ENCODE measurements at places on chromosomes 16 and 17. TPM values are rescaled to one million over a fixed set of nuclear protein-coding genes. Genes with fewer than 3 reads are reported as not detected.

Gene ASGR2
- not detected for total RNA-seq

Gene DCXR
- 198 TPM for total RNA-seq

Gene IL21R
- total RNA-seq: 0.55 TPM

- no peak for DNase-seq
Measured at GRCh38 chr17:72822358-72823023, 270.0 kb downstream of the SLC39A11 start.

DNA sequence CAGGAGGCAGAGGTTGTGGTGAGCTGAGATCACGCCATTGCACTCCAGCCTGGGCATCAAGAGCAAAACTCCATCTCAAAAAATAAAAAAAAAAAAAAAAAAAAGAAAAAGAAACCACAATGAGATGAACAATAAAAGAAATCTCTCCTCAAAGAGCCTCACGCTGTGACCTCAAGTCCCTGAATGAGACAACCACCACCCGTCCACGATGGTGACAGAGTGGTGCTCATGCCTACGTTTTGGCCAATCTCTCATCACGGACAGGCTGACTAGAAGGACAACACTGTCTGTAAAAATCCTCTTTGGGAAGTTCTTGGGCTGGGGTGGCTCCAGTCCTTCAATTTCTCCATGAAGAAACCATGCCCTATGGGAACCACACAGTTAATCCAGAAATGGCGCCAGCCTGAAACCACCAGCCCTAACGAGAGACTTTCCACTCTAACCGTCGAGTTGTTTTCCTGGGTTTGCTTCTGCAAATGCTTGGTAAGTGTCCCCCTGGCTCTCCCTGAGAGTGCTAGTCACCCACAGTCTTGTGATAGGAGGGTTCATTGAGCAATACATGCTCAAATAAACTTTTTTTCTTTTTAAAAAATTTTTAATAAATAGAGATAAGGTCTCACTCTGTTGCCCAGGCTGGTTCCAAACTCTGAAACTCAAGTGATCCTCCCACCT, 15.0 kb upstream of the PRSS27 start:
- no peak for DNase-seq

DNA sequence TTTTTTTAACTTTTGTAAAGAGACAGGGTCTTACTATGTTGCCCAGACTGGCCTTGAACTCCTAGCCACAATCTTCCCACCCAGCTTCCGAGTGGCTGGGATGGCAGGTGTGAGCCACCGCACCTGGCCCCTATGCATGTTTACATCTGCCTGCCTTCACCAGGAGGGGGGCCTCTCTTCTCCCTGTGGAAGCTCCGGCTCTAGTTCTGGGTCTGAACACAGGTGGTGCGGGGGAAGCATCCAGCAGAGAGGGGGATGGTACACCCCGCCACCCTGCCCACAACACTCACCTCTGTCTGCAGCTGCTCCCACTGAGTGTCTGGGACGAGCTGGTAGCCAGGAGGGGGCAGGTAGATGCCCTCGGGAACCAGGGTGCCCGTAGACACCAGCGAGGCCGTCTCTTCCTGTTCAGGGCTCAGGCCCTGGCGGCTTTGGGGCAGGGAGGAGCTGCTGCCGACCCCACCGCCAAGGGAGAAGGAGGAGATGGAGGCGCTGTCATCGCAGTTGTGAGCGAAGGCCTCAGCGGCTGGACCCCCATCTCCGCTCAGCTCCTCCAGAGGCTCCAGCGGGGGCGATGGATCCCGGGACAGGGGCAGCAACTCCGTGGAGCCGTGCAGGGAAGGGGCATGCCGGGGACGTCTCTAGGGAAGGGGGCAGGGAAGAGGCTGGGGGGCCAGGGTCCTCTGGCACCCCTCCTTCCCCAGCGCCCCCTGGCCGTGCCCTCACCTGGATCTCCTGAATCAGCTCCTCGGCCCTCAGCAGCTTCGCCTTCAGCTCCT, 10.9 kb downstream of the RABEP2 start:
- no peak for DNase-seq

- DNase-seq: no peak
Measured at GRCh38 chr17:50100921-50101345, 5.8 kb downstream of the PDK2 start.

DNA sequence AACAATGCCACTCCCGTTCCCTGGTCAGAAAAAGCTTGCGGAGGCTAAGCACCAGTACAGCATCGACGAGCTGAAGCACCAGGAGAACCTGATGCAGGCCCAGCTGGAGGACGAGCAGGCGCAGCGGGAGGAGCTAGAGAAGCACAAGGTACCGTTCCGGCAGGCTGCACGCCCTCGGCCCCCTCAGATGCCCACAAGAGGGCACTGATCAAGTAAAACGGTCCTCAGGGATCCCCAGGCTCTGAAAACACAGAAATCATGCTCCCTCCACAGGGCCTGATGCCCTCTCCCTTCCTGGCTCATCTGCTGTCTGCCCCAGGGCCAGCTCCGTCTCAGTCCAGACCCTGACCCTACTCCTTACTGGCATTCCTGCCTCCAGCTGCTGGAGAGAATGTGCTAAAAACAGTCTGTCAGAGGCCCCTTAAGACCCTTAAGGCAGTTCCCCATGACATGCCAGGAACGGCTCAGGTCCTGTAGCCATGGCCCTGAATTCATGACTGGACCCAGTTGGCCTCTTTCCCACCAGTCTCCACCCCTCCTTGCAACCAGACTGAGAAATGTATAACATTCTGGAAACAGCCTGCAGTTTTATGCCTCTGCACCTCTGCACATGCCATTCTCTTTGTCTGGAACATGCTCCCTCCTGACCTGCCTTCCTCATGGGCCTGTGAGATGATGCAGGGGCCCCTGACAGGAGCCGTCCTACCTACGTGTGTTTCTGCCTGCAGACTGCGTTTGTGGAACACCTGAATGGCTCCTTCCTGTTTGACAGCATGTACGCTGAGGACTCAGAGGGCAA, 21.8 kb downstream of the DRC3 start:
- peak; percentile 26 for DNase-seq

DNA sequence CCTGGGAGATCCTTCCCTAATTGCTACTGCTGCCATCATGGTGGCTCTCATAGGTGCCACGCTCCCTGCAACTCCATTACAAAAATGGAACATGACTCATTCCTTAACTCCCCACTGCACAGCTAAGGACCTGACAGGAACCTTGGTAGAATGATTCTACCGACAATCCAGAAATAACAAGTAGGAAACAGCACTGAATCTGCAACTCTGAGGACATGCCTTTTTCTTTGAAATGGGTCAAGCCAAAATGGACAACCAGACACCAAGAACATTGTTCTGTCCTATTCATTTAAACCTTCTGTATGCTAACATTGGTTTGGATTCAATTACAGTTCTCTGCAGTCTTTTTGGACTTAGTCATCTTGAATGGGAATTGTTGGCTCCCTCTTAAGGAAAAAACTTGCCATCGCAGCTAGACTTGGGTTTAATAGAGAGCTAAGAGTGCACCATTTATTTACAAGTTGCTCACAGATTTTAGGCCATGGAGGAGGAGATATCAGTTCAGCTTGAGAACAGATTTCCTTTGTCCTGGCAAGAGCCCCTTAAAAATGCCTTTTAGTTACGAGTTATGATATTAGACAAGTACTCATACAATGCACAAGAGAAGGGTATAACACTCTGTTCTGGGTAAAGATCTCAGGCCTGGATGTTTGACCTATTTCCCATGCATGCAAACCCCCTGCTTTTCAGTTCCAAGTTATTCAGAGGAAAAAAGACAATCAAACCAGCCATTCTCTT, 20.9 kb upstream of the NSRP1 start:
- peak; percentile 28 for DNase-seq

Data from neural crest cell (in vitro differentiated cells).